ENCODE measurements at places on chromosomes 4 and X.
A peak's percentile ranks its signal among the peaks of the same experiment; 100 is the strongest.

- no peak for DNase-seq
Measured at GRCh38 chr4:185817403-185817818, 5.4 kb upstream of the SORBS2 start.

- DNase-seq = no peak
Measured at GRCh38 chr4:1666391-1666790, 17.7 kb downstream of the FAM53A start.

DNA sequence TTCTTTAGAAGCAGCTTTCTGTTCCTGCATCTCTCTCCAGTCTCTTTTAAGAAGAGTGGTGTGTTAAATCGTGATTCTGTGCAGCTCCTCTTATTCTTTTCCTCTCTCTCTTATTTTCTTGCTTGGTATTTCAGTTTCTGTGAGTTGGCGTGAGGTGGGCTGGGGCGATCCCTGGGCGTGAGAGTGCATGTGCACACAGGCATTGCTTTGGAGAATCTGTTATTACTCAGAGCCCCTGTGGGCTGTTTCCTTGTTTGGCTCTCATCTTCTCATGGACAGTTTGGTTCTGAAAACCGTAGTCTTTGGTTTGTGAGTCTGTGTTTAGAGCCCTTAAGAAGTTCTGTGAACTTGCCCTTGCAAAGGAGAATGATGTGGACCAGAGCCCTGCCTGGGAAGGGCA, 97.2 kb upstream of the CLNK start:
- DNase-seq = no peak

DNA sequence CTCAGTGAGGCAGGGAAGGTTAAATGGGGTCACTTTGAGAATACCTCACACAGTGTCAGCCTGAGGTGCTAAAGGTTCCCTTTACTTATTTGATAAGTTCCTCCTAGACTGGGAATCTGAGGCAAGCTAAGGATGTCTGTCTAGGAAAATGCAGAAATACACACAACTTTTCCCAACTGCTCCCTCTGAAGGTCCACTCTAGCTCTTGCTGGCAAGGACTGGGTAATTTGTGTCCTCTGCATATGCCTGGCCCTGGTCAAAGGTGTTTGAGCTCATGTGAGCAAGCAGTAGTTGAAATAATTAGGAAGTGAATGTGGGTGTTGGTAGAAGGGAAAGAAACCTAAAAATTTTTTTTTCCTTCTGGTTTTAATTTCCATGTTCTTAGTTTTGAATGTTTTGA, 21.3 kb downstream of the TXLNG start:
- DNase-seq = peak; percentile 46

All from iris pigment epithelial cell (primary cell).